ENCODE measurements at places on chromosomes 3 and 15.

GRCh38 chr3:119145500-119146167, at the start of gene TEX55:
TEX55 (plus strand) TSS chr3:119146165; CDS start chr3:119146190, 25 bp downstream.
- DNase-seq, result no peak

- DNase-seq, result no peak
Observed at GRCh38 chr3:126834596-126835471, 130.8 kb downstream of the CHCHD6 start.

GRCh38 chr3:15279205-15279604, 53.2 kb downstream of the SH3BP5 start:
- no peak for DNase-seq

- DNase-seq, result peak; percentile 3
Observed at GRCh38 chr15:55774113-55774970, 31.4 kb upstream of the PRTG start.

GRCh38 chr3:186184021-186184420, 75.1 kb upstream of the ETV5 start:
- DNase-seq, result no peak

- no peak for DNase-seq
Observed at GRCh38 chr3:178318941-178319816, 217.1 kb upstream of the KCNMB2 start.

DNA sequence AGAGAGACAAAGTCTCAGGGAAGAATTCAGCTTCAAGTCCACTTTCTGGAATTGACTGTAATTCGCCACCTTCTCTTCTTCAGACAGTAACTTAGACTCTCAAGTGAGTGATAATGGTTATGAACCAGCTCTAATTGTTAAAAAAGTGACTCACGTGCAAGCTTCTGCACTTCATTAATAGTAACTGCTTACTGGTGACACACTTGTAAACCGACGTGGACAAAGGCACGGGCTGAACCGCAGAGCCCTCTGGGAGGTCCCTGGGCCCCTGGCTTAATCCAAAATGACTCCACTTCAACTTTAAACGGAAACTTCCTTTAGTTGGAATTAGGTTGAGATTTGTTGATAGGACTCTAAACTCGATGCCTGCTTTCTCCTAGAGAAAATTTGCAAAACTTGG, 17.0 kb downstream of the MUC4 start:
- no peak for DNase-seq

DNA sequence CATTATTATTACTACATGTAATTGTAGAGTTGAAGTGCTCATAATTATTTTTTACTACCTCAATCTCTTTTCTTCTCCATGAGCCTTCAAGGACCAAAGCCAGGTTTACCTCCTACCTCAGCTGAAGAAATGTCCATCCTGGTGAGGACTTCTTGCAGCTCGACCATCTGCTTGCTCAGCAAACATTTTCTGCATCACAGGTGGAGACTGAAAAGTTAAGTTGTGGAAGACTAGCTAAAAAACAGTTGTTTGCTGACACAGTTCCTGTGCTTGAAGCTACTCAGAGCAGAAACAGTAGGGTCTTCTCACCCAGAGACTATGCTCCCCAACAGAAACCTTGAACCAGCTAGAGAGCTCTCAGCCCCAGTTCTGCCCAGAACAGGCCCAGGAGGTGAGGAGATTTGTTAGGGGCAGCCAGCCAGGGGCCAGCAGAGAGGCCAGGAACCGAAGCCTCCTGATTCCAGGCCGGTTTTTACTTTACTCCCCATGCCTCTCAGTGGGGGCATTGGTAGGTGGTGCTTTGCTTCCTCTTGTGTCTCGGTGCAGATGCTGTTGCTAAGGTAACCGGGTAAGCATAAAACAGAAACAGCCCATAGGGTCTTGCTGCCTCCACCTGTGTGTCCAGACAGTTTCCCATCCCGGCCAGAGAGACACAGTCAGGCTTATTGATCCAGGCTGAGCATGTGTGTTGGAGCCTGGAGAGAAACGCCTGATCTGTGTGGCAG, 54.9 kb downstream of the CCNL1 start:
- DNase-seq, result no peak

- DNase-seq, result no peak
Observed at GRCh38 chr3:171967932-171968678, 71.3 kb upstream of the FNDC3B start.

DNA sequence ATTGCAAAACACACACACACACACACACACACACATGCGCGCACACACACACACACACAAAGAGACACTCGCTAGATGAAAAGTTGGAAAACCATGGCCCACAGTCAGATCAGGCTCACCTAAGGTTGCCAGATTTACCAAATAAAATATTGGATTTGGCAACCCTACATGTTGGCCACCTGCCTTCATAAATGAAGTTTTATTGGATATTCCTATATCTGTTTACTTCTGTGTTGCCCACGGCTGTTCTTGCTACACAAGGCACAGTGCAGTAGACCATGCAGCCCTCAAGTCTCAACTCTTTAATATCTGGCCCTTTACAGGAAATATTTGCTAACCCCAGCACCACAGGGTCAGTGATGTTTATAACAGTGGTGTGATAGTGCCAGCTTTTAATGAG, 445.0 kb upstream of the PROK2 start:
- DNase-seq, result no peak

GRCh38 chr3:139292711-139293664, 50.8 kb upstream of the MRPS22 start:
- no peak for DNase-seq

GRCh38 chr3:40292637-40293349, 16.7 kb upstream of the EIF1B start:
- DNase-seq, result no peak

DNA sequence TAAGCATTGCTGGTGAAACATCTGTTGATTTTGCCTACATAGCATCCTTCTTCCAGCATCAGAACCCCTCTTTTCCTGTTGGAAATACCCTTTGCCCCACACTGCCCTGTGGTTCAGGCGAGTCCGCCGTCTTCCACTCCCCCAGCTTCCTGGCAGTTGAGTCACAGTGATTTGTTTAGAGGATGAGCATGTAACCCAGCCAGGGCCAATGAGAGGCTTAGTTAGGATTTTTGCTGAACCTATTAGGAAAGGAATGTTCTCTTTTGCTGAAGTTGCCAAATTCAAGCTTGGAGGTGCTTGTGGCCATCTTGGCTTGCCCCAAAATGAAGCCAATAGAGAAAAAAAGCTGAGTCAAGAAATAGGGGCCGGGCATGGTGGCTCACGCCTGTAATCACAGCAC, 19.0 kb upstream of the MEX3B start:
- DNase-seq, result no peak

GRCh38 chr3:117045143-117045542, 335.6 kb downstream of the TUSC7 start:
- no peak for DNase-seq

GRCh38 chr15:66897971-66898370, 167.4 kb upstream of the SMAD3 start:
- no peak for DNase-seq

Measured in activated naive CD4-positive, alpha-beta T cell (primary cell).